Muscle of leg (tissue), 16 donors: ENCODE measurements at places on chromosomes 1 and 21. TPM values are rescaled to one million over a fixed set of nuclear protein-coding genes. Genes with fewer than 3 reads are reported as not detected.
A peak's percentile ranks its signal among the peaks of the same experiment; 100 is the strongest.

- DNase-seq = no peak
These were observed 20.1 kb upstream of the MACF1 start for GRCh38 chr1:39184354-39184818.

GRCh38 chr1:153262070-153262366 is 2.5 kb downstream of the LORICRIN start:
- no peak for DNase-seq

GRCh38 chr1:184191181-184191621 is 139.7 kb downstream of the TSEN15 start:
- DNase-seq = peak; percentile 98

GRCh38 chr1:248824301-248824700 is 1.4 kb downstream of the SH3BP5L start:
- no peak for DNase-seq

DNA sequence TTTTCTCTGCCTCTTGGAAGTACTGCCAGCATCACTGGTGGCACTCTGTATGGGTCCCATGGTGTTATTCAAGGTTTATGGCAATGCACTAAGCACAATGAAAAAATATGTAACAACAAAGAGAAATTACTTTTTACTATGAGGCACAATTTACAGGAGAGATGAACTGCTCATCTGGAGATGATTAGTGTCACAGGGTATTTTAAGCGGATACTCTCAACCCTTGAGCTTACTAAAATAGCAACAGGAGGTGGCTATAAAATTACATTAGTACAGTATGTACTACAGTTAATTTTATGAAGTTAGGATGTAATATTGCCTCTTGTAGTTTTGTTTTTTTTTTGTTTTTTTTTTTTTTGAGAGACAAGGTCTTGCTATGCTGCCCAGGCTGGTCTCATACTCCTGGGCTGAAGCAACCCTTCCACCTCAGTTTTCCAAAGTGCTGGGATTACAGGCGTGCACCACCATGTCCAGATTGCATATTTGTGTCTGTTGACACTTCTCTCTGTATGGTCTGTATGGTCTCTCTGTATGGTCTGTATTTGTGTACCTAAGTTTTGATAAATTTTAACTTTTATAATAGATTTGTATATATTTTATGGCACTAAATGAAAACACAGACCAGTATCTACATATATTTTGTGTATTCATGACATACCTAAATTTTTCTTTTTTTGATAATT is 175.6 kb upstream of the HP1BP3 start:
- peak; percentile 28 for DNase-seq

- DNase-seq = peak; percentile 28
These were observed 40.2 kb upstream of the PBX1 start for GRCh38 chr1:164518692-164519332.

Gene NTMT2
- 1.8 TPM for total RNA-seq

Gene TDRD10
- 0.98 TPM for total RNA-seq

- no peak for DNase-seq
These were observed 121.9 kb downstream of the CYYR1 start for GRCh38 chr21:26451081-26451740.

GRCh38 chr1:183034682-183035081 is 11.5 kb downstream of the LAMC1 start:
- no peak for DNase-seq

DNA sequence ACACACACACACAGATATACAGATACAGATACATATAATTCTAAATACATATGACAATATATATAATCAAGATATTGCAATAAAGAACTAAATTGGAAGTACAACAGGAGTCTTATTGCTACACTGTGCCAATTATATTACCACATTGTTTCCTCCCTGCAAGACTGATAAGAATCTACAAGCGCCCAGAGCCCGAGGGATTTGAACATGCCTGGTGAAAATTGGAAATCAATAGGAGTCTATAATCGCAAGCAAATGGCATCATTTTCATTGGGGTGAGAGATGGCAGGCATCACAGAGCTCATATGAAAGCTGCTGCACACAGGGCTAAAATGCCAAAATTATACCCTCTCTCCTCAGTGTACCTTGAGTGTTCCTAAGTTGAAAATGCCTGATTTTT is 152.9 kb upstream of the PTBP2 start:
- DNase-seq = no peak

GRCh38 chr21:39004634-39005501 is 178.4 kb downstream of the PSMG1 start:
- DNase-seq = peak; percentile 85

GRCh38 chr21:43646550-43647260 is 12.6 kb downstream of the HSF2BP start:
- DNase-seq = peak; percentile 91

DNA sequence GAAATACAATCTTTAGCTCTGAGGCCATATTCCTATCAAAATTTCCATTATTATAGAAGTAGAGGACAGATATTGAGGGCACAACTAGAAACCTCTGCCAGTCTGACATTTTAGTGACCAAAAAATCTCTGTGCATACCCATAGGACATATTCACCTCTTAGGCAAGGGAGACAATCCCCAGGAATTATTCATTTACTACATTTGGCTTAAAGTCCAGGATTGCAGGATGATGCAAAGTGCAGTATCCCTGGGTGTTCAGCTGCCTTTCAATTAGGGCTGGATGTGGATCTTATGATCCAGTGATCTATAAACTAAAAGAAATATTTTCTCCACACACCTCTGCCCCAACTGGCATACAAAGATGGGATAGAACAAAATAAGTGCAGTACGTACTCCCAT is 50.9 kb downstream of the PTGS2 start:
- no peak for DNase-seq

DNA sequence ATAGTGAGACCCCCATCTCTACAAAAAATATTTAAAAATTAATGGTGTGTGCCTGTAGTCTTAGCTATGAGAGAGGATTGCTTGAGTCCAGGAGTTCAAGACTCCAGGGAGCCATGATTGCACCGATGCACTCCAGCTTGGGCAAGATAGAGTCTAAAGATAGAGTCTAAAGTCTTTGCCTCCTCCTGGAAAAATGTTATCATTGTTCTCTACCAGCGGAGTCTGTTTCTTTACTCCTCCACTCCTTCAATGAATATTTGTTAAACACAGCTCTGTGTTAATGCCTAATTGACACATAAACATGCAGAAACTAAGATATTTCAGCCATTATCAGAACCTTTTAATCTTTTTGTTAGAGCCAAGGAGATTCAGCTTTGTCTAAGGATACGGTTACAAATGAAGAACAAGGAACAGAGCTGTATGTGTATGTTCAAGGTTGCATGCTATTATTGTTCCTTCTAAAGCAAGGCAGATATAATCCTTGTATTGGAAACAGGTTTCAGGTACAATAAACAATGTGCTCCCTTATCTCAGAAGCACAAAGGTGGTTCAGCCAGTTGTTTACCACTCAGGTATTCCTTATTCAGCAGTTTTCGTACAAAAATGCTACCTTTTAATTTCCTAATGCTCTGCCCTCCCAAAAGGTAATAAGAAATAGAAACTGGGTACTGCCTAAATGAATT is 15.4 kb downstream of the OVAAL start:
- no peak for DNase-seq

DNA sequence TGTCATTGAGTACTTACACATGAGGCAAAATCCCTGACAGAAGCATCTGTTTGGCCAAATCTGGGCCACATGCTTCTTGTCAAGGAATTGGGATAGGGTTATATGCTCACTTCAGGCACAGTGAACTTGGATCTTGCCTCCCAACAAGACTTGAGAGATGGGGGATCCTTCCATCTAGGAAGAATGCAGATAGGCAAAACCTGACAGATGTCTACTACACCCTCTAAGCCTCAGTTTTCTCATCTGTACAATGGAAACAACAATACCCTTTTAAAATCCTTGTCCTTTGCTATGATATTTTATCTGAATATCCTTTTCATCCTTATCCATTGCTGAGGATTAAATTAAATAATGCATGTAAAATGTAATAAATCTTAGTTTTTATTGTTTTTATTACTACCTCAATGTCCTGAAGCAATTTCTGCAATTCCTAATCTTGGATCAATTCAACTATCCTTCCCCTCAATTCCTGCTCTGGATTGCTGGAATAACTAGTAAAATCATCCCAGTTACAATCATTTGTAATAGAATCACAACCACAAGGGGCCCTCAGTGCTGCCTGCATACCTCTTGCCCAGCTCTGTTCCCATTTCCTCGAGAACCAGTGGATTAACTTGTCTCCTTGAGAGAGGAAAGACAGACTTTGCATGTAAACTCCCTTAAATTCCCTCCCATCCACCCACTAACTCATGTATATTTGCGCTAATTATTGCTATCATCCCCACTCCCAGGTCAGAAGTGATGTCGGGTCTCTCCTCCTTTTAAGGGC is 8.1 kb upstream of the XPR1 start:
- peak; percentile 21 for DNase-seq

- DNase-seq = no peak
These were observed 717 bp downstream of the B4GALT3 start for GRCh38 chr1:161176468-161177111.

GRCh38 chr21:34536820-34537219 is 24.8 kb upstream of the KCNE1 start:
- no peak for DNase-seq
